ENCODE measurements at places on chromosomes 6 and 20.

DNA sequence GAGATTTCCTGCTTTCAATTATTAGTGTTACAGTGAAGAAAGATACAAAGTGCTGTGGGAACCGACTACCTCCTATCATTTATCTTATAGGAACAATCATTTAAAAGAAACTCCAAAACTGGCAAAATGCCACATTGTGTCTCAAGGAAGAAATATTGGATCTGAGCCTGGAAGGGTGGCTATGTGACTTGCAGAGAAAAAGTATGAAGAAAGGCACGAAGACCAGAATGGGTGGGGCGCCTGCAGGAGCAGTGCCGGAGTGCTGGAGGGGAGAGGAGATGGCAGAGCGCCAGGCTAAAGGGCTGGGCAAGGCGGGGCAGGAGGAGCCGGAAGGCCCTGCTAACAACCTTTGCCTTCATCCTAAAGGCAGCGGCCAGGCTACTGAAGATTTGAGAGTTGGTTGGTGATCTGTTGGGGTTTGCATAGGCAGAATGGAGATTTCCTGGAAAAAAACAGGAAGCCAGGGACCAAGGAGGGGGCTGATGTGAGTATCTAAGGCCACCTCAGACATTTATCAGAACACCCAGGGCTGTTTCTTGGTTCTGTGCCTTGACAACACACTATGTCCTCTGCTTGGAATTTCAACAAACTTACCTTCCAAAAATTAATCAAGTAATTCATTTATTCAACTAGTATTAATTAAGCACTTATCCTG lies 125.6 kb downstream of the MAFB start:
- DNase-seq: peak; percentile 75

DNA sequence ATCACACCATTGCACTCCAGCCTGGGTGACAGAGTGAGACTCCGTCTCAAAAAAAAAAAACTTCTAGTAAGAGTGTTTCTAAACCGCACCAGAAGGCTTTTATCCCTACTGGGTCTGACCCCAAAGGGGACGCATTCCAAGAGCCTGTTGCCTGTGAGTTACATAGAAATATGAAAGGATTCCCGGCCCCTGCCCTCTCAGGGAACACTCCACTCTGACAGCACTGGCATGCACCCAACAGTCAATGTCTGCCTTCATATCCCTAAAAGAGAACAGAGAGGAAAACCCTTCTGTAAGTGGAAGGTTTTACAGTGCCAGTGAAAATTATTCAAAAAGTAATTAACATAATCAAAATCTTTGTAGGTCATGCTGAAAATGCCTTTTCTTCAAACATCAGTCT lies 117.1 kb upstream of the PTPRT start:
- DNase-seq: no peak

DNA sequence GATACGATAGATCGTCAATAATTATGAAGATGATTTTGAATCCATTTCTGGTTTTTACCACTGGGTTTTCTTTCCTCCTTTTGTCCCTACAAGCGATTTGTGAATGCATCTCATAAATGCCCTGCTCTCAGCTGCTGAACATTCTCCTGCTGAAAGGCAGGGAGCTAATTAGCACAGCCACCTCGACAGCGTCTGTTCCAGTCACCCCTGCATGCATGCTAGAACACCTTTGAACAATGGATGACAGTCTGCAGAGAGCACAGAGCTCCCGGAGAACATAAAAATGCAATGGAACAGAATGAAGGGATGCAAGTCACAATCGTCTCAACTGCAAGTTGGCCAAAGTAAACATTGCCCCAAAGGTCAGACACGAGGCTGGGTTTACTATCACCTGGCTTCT lies 105.8 kb downstream of the SLC35B3 start:
- no peak for DNase-seq

DNA sequence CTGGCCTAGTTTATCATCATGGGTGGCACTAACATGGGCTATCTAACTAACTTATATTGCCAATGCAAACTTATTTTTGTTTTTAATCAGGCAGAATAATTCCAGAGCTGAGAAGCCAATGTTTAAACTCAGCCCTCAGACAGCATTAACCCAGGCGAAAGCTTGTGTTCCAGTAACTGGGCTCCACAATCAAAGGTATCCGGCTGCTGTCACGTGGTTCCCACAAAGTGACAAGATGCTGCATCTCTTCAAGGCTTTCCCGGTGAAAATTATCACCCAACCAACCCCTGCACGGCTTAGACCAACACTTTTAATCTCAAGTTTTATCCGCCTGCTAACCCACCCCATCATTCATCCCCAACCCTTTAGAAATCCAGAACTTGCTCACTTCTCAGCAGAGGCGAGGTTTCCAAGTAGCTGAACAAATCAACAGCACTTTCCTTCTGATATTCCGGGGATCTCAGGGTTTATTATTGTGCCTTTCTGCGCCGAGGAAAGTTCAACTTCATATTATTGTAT lies 885 bp downstream of the MTCL3 start:
- DNase-seq: no peak

DNA sequence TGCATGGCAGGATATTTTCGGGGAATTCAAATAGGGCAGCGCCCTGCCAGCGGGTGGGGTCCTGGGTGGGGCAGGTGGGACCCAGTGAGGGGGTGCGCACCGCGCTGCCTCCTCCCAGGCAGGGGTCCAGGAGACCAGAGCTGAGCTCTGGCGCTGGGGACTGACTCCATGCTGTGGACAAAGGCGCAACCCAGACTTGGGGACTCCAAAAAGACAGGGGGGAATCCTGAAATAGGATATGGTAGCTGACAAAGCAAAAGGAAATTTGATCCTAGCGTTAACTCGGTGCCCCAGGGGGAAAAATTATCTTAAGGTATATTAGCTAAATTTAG lies 23.6 kb downstream of the TFAP2A start:
- no peak for DNase-seq

GRCh38 chr6:146886587-146887446 lies 288.0 kb downstream of the ADGB start:
- no peak for DNase-seq

Data from hematopoietic multipotent progenitor cell treated with erythropoietin and hydrocortisone succinate and interleukin-3 and kit ligand, for 6 days (in vitro differentiated cells).